ENCODE measurements at places on chromosomes 12 and 14. TPM values are rescaled to one million over a fixed set of nuclear protein-coding genes. Genes with fewer than 3 reads are reported as not detected.

The LRFN5 gene
- total RNA-seq = not detected

The WNT1 gene
- not detected for total RNA-seq

The FNTB gene
- total RNA-seq = 16.0 TPM

The GNB3 gene
- total RNA-seq = 14.9 TPM

The APOF gene
- total RNA-seq = not detected

The CACNA2D4 gene
- 0.22 TPM for total RNA-seq

The SALL2 gene
- not detected for total RNA-seq

The KRAS gene
- 13.5 TPM for total RNA-seq

The AMN gene
- total RNA-seq = 7.7 TPM

The RAD51AP1 gene
- total RNA-seq = 39.2 TPM

The KRT79 gene
- total RNA-seq = not detected

The KRT7 gene
- not detected for total RNA-seq

The GUCY2C gene
- 0.48 TPM for total RNA-seq

The LYZ gene
- total RNA-seq = not detected

The KRT2 gene
- not detected for total RNA-seq

The ZNF10 gene
- 17.7 TPM for total RNA-seq

The TNS2 gene
- not detected for total RNA-seq

The GPR135 gene
- total RNA-seq = 13.1 TPM

The CHGA gene
- total RNA-seq = not detected
